Activated CD4-positive, alpha-beta T cell treated with anti-CD3 and anti-CD28 coated beads for 36 hours (primary cell): ENCODE measurements at places on chromosomes 13 and 19. TPM values are rescaled to one million over a fixed set of nuclear protein-coding genes. Genes with fewer than 3 reads are reported as not detected.

The TNNI3 gene
- total RNA-seq, result 0.32 TPM

The GIPC1 gene
- 25.7 TPM for total RNA-seq

DNA sequence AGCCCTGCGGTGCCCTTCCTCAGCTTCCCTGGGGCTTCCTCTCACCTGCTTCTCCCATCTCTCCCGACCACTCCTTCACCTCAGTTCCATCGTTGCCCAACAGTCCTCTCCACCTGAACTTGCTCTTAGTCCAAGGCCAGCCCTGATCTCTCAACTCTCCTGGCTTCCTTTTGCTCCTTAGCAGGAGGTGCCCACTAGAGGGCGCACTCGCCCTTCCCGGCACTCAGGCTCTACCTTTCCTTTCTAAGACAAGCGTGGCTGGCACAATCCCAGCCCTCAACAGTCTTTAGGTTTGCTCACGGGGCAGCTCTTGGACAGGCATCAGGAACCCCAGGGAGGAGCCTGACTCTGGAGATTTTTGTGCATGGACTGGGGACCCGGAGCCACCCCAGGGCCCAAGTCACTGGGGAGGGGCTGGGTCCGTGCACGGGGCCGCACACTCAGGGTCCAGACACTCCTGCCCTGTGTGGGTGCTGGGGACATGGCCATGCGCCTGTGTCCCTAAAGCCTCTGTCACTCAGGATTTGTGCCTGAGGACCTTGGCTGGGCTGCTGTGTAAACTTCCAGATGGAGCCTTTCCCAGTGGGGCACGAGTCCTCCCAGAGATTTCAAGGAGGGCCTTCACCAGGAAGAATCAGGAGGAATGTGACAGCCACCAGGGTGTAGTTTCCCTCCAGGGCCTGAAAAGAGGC lies 12.1 kb upstream of the CEACAM8 start:
- H3K27ac ChIP-seq, result no peak overlapping the region
- H3K4me3 ChIP-seq, result no peak overlapping the region
- no peaks in the 10 kb centered on the region for H3K36me3 ChIP-seq

- H3K4me3 ChIP-seq, result no peak overlapping the region
- H3K27me3 ChIP-seq, result no peaks in the 10 kb centered on the region
- DNase-seq, result no peak
- peaks cover 12% of the 10 kb centered on the region for H3K4me1 ChIP-seq
- peaks cover 43% of the 10 kb centered on the region for H3K36me3 ChIP-seq
- H3K27ac ChIP-seq, result no peak overlapping the region
These were observed 66.7 kb downstream of the EPS15L1 start for GRCh38 chr19:16405091-16405490.

- peaks cover 2% of the 10 kb centered on the region for H3K36me3 ChIP-seq
- H3K27ac ChIP-seq, result no peak overlapping the region
- DNase-seq, result no peak
- H3K27me3 ChIP-seq, result no peaks in the 10 kb centered on the region
- no peak overlapping the region for H3K4me3 ChIP-seq
These were observed 54.0 kb upstream of the F7 start for GRCh38 chr13:113051641-113052040.

DNA sequence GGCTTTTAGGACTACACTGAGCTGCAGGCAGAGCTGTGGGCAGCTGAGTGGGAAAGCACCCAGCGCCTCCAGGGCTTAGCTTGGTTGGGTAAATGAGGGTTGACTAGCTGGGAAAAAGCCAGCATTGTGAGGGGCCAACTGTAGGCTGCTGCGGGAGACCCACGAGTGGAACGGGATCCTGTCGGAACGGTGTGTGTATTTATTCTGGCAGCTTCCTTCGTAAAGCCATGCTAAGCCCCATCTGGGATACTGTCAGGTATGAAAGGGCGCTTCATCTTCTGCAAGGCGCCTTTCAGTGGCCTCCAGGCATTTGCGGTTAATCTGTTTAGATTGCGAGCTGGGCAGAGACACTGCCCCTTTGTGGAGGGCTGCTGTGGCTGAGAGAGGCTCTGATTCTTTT lies 39.5 kb upstream of the CNMD start:
- no peak for DNase-seq
- no peaks in the 10 kb centered on the region for H3K36me3 ChIP-seq
- H3K27ac ChIP-seq, result no peak overlapping the region
- no peaks in the 10 kb centered on the region for H3K4me1 ChIP-seq
- no peak overlapping the region for H3K4me3 ChIP-seq
- peaks cover 8% of the 10 kb centered on the region for H3K27me3 ChIP-seq

- no peak overlapping the region for H3K4me3 ChIP-seq
- H3K4me1 ChIP-seq, result no peaks in the 10 kb centered on the region
- no peaks in the 10 kb centered on the region for H3K36me3 ChIP-seq
- H3K27ac ChIP-seq, result no peak overlapping the region
These were observed 208.5 kb downstream of the TSHZ3 start for GRCh38 chr19:31140717-31141116.

DNA sequence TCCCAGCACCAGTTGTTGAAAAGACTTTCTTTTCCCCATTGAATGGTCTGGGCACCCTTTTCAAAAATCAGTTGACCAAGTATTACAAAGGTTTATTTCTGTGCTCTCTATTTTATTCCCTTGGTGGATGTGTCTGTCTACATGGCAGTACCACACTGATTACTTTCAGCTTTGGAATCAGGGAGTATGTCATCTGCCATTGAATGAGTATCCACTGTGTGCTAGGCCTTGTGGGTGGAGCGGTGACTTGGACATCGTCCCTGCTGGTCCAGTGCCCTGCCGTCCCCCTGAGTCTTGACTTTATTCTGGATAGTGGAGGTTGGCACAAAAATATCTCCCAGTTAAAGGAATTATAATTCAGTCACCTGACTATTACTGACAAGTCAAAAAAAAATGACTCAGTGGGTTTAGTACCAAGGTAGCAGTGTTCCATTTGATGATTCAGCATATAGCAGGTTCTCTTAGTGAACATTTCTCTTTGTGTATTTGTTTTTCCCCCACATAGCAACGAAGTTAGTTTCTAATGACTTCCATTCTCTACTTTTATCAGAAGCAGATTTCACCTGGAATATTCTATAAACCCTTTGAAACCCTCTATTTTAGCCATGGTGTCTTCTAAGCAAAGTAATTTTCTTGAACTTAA lies 3.9 kb downstream of the UPF3A start:
- H3K4me1 ChIP-seq, result peaks cover 34% of the 10 kb centered on the region
- peaks cover 42% of the 10 kb centered on the region for H3K36me3 ChIP-seq
- no peaks in the 10 kb centered on the region for H3K27me3 ChIP-seq
- H3K4me3 ChIP-seq, result no peak overlapping the region
- no peak for DNase-seq
